ENCODE measurements at places on chromosomes 6 and 20.

- no peak for DNase-seq
Measured at GRCh38 chr6:64006246-64006645, 370.6 kb downstream of the PHF3 start.

DNA sequence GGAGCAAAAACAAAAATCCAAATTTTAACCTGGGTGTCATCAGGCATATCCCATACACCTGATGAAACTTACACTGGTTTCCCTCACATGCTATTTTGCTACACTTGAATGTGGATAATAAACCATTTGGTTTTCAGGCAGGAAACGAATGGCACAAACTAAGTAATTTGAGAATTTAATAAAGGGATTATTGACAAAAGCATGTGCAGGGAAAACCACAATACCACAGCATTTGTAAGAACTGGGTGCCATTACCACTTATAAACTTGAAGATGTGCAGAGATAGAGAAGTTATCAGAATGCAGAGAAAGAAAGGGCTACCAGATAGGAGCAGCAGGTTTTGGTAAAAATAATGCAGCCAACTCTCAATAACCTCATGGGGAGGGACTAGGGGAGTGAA lies 151.2 kb downstream of the RFX6 start:
- no peak for DNase-seq

- DNase-seq, result no peak
Measured at GRCh38 chr20:47789764-47790579, 4.7 kb upstream of the SULF2 start.

DNA sequence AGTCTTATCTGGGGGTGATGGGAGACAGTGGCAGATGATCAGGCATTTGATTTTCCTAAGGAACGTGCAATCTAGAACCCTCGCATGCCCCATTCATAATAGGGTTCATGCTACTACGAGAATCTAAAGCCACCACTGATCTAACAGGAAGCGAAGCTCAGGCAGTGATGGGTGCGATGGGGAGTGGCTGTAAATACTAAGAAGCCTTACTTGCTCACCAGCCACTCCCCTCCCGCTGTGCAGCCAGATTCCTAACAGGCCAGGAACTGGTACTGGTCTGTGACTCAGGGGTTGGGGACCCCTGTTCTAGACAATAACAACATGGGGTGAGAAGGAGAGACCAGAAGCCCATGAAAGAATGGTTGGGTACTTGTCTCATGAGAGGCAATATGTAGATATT lies 4.5 kb downstream of the TREML4 start:
- DNase-seq, result no peak

DNA sequence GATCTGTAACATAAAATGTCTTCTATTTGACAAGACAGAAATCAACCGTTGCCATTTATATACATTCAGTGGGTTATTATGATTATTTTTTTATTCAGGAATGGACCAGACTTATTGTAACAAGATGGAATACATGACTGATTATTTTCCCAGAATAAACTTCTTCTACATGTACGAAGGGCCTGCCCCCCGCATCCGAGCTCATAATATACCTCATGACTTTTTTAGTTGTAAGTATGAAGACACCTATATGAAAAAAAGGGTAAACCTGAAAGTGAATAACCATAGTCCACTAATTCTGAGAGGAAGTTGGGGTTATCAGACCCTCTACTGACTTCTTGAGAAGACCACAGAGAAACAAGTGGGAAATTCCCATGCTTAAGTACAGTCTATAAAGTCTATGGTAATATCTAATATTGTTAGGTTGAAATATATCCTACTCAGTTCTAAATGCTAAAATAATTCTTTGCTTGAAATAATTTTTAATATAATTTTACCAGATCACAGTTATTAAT lies 15.9 kb downstream of the OR2A4 start:
- peak; percentile 82 for DNase-seq

DNA sequence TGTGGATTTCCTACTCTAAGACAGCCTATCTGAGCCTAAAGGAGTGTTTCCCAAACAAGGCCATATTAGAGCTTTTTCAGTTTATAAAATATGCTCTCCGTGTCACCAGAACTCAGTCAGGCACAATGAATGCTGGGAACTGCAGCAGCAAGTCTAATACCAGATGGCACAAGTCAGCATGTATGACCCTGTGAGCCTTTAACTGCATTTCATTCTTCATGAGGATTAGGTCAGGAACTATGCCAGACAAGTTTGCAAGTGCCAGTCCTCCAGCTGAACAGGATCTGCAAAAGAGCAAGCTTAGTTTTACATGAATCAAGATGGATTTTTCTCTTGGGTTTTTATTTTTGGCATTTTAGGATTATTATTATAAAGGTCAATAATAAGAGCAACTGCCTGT lies 66.7 kb upstream of the SAMD5 start:
- DNase-seq, result no peak

GRCh38 chr20:60642541-60642940 lies 609.5 kb upstream of the CDH4 start:
- DNase-seq, result no peak

GRCh38 chr6:42158011-42158410 lies 15.2 kb upstream of the GUCA1A start:
- no peak for DNase-seq

DNA sequence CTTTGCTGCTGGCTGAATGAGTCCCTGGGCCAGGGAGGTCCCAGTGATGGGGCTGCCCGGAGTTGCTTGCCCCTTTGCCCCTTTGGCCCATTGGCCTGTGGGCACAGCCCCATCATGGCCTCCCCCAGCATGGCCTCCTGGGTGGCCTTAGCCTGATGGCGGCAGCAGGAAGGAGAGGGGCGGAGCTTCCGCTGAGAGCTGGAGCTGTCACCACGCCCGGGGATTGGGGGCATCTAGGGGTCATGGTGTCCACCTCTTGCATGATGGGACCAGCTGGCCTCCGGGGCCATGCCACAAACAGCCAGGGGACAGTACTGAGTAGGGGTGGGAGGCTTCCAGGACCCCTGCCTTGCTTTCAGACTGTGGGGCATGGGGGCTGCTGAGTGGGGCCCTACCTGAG lies 31.5 kb upstream of the GATA5 start:
- DNase-seq, result no peak

DNA sequence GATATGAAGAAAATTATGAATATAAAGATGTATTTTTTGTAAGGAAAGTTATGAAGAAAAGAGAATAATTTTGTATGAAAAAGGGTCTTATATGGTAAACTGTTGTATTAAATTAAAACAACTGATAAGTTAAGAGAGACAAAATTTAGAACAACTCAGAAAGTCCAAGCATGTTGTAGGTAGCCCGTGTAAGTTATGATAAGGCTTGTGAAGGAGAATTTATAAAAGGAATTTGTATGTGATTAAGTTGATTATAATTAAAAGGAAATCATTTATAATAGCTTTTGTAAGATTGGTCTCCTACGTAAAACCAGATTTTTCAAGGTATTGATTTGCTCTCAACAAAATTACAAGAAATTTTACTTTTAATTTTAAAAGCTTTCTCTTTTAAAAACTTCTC lies 1579.3 kb downstream of the HACE1 start:
- DNase-seq, result no peak

DNA sequence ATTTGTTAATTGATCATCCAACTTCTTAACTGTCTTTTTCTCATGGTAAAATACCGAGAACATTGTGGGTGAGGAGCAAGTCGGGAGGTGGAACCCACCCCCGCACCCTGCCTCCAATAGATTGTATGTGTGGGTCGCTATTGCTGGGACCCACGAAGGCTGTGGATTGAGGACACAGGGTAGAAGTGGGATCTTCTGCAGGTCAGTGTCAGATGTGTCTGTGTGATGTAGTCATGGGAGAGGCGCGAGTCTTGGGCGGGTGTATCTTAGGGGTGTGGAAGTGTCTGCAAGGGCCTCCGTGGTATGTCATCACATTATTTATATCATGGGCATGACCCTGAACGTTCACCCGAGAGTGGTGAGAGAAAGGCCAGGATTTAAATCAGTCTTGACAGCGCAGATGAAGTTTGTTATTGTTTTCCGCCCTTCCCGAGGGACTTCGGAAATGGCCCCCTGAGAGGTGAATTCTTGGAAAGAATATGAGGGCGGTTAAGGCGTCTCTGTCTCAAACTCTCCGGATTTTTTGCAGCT lies 472 bp upstream of the PAQR8 start:
- peak; percentile 21 for DNase-seq

DNA sequence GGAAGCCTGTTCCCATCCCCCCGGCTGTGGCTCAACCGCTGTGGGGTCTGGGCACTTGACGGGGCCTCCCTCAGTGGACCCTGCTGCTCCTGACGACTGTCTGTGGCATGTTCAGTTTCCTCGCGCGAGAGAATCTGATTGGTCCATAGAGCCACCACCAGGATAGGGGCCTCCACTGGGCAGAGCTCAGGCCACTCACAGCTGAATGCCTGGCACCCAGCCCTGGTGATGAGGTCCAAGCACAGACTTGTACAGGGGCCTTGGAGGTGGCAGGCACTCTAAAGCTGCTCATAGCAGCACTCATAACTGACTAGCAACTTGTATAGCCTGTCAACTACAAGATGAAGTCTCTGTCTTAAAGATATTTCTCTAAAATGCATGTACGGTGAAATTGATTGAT lies 368.1 kb downstream of the NRN1 start:
- DNase-seq, result no peak

- DNase-seq, result no peak
Measured at GRCh38 chr6:80469977-80470376, 363.5 kb downstream of the BCKDHB start.

- DNase-seq, result peak; percentile 69
Measured at GRCh38 chr20:33674294-33675135, at the start of gene NECAB3. Gene NECAB3 (minus strand): TSS chr20:33674428. CDS start chr20:33674352, 76 bp downstream.

DNA sequence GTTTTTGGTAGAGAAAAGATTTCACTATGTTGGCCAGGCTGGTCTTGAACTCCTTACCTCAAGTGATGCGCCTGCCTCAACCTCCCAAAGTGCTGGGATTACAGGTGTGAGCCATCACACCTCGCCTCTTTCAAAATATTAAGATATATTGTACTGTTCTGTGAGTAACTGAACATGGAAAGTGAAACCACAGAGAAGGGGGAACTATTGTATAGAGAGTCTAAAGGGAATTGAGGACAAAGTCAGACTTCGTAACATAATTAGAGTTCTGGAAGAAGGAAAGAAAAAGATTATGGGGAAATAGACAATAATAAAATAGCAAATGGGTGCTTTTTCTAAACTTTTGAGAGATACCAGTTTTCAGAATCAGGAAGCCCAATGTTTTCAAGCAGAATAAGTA lies 17.4 kb upstream of the AKAP7 start:
- no peak for DNase-seq

DNA sequence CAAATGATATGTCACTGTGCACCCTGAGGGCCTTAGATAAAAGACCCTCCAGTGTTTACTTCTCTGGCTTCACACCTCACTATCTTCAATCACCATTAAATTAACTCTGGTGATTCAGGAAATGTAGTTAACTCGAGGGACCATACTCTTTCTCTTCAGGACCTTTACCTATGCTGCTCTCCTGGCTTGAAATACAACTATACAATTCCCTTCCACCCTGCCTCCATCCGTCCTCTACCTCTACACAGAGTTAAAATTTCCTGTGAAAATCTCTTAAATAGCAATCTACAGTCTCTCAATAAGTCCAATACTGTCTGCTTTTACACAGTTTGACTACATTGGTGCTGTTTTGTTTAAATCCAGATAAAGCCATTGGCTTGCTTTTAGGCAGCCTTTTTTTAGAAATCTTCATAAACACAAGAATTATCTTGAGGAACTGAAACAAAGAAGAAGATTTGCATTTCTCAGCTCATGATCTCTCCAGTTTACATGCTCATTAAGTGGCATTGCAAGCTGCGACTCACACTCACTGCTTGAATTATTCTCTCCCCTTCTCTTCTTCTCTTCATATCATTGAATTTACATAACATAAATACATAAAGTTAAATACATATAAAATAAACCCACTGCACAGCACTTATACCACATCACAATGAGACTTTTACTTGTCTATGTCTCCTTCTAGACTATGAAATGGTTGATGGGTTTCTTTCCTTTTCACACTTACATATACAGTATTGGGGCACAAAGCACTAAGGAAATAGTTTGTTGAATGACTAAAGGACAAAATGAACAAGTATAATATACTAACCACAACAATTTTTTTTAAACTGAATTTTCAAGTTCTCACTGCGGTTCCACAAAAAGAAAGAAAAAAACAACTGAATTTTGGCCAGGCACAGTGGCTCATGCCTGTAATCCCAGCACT lies 239.0 kb upstream of the KCNQ5 start:
- DNase-seq, result no peak

- no peak for DNase-seq
Measured at GRCh38 chr6:31630177-31630934, 9.8 kb downstream of the PRRC2A start.

DNA sequence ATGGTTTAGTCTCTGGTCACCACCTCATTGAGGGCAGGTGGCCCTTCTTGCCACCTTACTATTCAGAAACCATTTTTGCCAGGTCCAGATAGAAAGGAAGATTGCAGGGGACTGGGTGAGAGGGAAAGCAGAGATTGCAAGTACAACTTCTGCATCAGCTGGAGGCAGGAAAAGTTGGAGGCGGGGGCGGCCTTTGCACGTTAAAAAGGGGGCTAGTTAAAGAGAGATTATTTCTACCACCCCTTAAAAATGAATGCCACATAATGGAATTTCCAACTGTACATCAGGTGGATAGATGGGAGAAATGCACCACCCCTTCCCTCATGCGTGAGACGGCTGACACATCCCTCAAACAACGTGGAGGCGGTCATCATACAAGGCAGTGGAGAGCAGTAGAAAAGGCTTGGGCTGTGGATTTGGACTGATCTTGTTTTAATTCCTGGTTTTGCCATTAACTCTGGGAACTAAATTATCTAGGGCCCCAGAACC lies 95.4 kb upstream of the CNKSR3 start:
- no peak for DNase-seq

Measured in activated CD4-positive, alpha-beta T cell treated with anti-CD3 and anti-CD28 coated beads, Interleukin-2, amount 50 U/mL, for 16 hours (primary cell).